Subcutaneous adipose tissue (tissue), 4 donors: ENCODE measurements at places on chromosomes 3 and 15. TPM values are rescaled to one million over a fixed set of nuclear protein-coding genes. Genes with fewer than 3 reads are reported as not detected.

The ADGRG7 gene
- total RNA-seq, result not detected

The ANKUB1 gene
- total RNA-seq, result not detected

The TTC21A gene
- total RNA-seq, result 6.6 TPM

The ZNF860 gene
- total RNA-seq, result 0.34 TPM

The ERICH6 gene
- total RNA-seq, result not detected

The CCDC9B gene
- total RNA-seq, result 0.65 TPM
